Fibroblast of villous mesenchyme (primary cell): ENCODE measurements at places on chromosomes 2 and 18. TPM values are rescaled to one million over a fixed set of nuclear protein-coding genes. Genes with fewer than 3 reads are reported as not detected.

DNA sequence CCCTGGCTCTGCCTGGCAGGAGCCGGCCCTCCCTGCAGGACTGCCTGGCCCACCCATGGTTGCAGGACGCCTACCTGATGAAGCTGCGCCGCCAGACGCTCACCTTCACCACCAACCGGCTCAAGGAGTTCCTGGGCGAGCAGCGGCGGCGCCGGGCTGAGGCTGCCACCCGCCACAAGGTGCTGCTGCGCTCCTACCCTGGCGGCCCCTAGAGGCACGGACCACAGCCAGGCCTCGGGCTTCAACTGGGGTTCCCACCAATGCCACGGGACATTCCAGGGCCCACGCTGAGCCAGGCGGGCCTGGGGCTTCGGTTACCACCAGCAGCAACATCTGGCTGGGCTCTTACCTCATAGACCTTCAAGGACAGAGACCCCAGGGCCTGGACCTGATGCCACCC, 6.1 kb upstream of the GMPPA start:
- no peak for DNase-seq

DNA sequence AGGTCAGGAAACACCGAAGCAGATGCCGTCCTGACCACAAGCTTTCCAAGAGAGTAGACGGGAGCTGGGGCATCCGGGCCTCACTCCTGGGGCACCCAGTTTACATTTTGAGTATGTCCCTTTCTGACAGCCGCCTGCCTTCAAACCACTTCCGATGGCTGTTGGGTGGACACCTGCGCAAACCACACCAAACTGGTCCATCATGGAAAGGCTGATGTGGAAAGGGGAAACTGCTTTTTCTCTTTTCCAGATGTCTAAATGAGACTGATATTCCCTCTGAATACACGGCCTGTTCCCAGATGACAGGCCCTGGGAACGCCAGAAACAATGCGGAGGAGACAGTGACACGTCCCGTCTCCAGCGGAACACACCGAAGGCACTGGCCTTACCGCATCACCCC, 290.0 kb upstream of the SALL3 start:
- no peak for DNase-seq

GRCh38 chr2:16215902-16216557, 275.7 kb downstream of the MYCN start:
- no peak for DNase-seq

DNA sequence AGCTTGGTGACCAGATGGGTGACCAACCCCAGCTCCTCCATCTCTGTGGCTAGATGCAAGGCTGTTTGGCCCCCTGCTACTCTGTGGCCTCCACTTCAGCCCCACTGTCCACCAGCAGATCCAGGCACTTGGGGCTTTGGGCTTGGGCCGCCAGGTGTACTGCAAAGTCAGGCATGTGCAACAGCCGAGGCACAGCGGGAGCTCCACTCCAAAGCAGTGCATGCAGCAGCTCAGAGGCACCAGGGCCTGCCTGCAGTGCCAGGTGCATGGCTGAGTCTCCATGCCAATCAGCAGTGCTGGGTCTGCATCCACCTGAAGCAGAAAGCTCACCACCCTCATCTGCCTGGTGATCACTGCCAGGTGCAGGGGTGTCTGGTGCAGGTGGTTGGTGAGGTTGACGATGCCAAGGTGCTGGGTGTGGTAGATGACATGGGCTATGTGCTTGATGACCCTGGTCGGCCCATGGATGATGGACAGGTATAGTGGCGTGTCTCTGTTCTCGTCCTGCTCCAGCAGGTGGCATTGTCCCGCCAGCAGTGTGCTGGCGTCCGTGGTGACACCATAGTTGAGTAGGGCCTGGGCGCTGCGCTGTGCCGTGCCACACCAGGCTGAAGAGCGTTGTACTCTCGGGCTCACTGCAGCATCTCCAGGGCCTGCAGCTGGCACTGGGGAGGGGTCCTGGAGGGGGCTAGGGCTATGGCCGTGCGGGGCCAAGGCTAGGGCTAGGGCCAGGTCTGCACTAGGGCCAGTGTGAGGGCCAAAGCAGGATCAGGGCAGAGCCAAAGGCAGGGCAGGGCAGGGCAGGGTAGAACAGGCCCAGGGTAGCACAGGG, 1.0 kb upstream of the ANKRD62 start:
- DNase-seq, result no peak

The SYT4 gene
- not detected in 2 replicates for total RNA-seq

The UGT1A5 gene
- not detected in 2 replicates for total RNA-seq

The OSR1 gene
- 2.2 and 4.5 TPM in 2 replicates for total RNA-seq

DNA sequence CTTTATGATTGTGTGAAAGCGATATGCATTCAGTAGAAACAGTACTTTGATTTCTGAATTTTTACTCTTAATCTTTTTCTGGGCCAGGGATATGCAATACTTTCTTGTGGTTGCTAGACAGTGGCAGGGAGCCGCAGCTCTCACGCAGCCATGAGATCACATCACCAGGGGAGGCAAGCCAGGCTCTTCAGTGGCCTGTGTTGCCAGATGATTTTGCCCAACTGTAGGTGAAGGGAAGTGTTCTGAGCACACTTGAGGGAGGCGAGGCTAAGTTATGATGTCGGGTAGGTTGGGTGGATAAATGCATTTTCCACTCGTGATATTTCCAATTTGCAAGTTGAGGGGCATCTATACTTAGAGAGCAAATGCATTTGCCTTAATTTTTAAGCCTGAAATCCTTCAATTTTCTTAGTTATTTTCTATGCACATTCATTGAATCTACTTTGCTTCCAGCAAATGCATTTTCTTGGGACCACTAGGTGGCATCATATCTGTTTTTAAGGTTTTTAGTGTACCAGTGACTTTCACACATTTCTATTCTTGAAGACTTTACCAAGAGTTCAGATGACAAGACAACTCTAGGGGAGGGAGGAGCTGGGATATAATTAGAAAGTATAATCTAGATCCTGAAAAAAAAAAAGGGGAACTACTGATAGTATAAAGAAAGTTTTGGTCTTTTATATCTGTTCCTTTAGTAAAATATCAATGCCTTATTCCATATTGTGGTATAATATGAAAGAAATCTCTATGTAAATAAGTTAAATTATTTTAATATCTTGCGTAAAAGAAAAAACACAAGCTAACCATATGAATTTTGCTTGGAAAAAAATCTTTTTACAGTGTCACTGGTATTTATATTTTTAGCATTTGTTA, 643.3 kb downstream of the SOCS6 start:
- peak; percentile 11 for DNase-seq

- DNase-seq, result no peak
Measured at GRCh38 chr2:238703053-238703415, 144.9 kb upstream of the TWIST2 start.

DNA sequence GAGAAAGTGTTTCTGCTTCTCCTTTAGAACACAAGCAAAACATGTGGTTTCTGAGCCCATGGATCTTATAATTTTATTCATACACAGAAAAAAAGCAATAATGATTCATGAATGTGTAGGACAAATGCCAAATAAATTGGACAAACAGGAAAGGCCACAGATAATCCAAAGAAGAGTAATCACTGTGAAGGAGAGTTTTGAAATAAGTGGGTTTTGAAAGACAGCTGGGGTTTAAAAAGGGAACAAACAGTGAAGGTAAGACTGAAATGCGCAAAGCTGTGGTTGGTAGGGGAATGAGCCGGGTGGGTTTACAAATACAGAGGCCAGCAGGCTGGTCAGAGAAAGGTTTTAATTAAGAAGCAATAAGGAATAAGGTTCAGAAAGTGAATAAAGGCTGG, 50.0 kb upstream of the MBOAT2 start:
- peak; percentile 13 for DNase-seq

- DNase-seq, result peak; percentile 70
Measured at GRCh38 chr18:10139783-10140410, 226.1 kb downstream of the VAPA start.

DNA sequence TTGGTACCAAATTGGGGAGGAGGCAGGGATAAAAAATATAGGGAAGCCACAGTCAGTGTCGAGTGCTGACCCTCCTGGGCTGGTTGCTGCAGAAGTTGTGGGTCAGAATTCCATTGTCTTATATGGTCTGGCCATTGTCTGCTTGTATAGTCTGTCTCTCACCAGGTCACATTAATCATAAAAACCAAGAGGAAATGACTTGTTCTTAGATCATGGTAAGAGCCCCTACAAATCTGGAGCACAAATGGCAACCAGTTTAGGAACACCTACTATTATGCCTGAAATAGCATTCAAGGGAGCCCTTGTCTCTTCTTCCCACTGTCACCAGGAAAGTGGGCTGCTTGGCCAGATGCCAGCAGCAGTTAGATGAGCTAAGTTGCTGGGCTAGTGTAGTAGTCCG, 119.7 kb upstream of the RMP24 start:
- DNase-seq, result no peak

- no peak for DNase-seq
Measured at GRCh38 chr2:236934656-236935055, 151.0 kb upstream of the COPS8 start.

- no peak for DNase-seq
Measured at GRCh38 chr2:29786361-29786760, 135.0 kb downstream of the ALK start.

DNA sequence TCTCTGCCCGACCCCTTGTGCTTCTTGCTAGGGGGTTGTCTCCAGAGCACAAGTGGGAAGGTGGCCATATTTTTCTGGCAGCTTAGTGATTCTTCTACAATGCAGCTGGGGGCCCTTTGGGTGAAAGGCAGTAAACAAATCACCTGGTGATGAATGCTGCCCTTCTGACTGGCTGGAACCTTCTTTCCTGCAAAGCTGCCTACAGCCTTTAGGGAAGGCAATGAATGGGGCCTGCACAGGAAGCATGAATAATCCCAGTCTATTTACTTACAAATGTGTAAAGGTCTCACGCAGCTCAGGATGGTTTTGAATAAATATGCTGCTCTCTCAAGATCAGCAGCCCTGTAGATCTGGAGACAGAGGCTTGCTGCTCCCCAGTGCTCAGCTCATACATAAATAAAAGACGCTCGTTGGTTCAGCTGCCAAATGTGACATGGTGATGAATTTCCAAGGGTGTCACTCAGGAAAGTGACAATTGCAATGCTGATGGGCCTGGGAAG, 289.2 kb downstream of the TDRD15 start:
- DNase-seq, result no peak

DNA sequence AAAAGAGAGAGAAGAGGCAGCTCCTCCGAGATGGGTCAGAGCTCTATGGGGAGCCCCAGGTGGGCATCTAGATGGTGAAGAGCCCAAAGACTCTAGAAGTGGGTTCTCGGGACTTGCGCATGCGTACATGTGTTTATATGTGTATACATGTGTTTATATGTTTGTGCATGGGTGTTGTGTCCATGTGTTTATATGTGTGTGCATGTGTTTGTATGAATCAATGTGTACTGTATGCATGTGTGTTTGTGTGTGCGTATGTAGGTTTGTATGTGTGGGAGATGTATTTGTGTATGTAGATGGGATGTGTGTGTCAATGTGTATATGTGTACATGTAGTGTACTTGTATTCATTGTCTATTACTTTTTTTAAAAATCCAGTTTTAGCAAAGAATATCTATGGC, 25.6 kb downstream of the DNPEP start:
- DNase-seq, result no peak

DNA sequence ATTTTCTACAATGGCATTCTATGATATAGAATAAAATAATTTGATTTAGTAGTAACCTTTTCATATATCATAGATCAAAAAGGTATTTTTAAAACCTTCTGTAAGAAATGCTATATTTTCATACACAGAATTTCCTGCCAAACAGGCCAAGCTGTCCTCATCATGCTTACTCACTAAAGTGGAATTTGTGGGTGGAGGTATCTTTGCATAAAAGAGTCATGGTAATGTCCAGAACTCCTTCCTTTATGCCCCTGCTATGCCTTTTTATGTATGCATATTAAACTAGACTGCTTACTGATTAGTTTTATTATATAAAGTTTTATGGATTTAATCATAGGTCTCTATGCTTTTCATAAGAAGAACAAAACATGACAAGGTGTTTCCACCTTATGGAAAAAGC, 27.5 kb upstream of the MARCHF7 start:
- DNase-seq, result peak; percentile 28

DNA sequence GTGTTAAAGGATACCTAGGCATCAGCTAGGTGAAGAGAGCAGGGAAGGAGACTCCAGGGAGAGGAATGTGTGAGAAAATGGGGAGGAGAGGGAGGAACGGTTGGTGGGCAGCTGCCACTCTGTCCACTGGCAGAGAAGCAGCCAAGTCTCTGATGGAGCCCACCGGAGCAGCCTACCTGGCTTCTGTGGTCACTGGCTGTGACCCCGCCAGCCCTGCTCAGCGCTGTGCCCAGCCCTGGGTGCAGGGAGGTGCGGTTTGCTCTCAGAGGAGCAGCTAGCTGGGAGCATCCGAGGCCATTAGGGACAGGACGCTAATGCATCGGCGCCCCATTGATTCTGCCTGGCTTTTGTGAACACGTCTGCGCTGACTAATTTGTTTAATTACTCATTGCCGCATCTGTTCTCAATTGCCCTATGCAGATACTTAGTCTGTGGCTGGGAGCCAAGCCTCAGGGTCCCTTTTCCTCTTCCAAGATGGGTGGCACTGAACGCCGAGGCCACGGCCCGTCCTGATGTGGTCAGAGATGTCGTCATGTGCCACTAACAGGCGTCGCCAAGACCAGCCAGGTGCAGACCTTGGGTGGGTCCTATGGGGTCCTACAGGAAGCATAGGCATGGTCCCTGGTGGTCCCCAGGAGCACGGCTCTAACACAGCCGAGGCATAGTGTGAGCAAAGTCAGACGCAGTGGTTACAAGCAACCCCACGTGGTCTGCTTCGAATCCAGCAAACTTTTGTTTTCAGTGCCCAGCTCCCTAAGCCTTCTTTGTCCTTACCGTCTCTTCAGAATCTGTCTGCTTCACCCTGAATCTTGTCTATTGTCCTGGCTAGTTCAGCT, 82.0 kb downstream of the RRM2 start:
- no peak for DNase-seq

The DPY30 gene
- 43.8 and 63.9 TPM in 2 replicates for total RNA-seq

GRCh38 chr2:4391013-4391412, 687.6 kb downstream of the DCDC2C start:
- DNase-seq, result no peak

The FN1 gene
- 1,807 and 3,312 TPM in 2 replicates for total RNA-seq

DNA sequence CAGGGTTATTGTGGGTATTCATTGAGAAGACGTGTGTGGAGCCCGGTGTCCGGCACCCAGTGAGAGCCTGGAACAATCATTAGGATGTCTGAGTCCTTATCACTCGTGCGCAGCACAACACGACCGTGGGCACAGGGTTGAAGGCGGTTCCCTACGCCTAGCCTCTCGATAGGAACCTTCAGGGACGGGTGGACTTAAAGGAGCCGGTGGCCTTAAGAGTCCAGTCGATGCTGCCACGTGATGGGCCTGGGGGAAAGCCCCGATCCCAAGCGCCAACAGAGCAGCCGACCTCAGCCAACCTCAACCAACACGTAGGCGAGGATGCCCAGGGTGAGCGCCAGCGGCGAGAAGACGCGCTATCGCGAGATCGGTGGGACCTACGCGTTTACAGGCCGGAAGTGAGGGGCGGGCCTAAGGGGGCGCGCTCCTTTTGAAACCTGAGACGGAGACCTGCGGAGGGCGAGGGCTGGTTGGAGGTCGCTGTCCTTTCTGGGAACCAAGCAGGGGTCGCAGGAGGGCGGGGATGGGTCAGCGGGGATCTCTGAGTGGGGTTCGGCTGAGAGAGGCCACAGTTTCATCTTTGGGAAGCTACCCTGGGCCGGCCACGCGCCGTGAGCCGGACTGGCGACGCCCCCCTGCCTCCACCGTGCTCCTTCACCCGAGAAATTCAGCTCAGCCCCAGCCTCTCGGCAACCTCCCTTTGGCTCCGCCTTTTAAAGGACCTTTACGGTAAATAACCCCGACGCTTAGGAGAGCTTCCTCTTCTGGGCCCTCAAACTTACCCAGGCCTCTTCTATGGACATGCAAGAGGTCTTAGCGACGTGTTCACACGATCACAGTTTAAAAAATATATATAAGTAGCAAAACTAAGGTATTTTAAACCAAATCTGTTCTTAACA, 28.3 kb downstream of the WNT10A start:
- peak; percentile 83 for DNase-seq

The KIAA2012 gene
- under 0.01 TPM in 2 replicates for total RNA-seq

- DNase-seq, result no peak
Measured at GRCh38 chr18:6879508-6880195, 150.1 kb downstream of the ARHGAP28 start.
